NK-92 treated with Interleukin-12 subunit alpha and Interleukin-12 subunit beta, amount 100 ng/mL, for 24 hours (cell line): ENCODE measurements at places on chromosomes 12 and 14.

- DNase-seq: no peak
Observed at GRCh38 chr14:58216544-58216943, 16.6 kb downstream of the ACTR10 start.

- DNase-seq: no peak
Observed at GRCh38 chr12:127150028-127150427, 1116.9 kb upstream of the TMEM132C start.

DNA sequence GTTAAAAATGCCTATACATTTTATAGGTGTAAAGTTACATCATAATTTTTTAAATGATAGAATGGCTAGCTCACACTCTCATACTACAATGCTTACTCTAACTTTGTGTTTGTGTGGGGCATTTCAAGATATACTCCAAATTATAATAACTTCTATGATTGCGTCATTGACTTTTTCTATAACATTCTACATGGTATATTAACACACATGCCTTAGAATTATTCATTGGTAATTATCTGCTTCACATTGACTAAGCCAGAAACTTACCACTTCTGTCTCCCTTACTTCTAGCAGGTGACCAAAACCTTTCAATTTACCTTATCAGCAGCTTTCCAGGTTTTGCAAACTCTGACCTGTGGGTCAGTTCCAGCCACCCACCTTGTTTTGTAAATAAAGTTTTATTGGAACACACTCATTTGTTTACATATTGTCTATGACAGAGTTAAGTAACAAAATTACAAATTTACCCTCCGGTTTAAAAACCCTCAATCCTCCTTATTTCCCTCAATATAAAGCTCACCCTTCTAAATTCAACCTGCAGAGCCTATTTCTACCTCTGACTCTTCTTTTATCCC is 12.7 kb upstream of the FLRT2 start:
- no peak for DNase-seq

DNA sequence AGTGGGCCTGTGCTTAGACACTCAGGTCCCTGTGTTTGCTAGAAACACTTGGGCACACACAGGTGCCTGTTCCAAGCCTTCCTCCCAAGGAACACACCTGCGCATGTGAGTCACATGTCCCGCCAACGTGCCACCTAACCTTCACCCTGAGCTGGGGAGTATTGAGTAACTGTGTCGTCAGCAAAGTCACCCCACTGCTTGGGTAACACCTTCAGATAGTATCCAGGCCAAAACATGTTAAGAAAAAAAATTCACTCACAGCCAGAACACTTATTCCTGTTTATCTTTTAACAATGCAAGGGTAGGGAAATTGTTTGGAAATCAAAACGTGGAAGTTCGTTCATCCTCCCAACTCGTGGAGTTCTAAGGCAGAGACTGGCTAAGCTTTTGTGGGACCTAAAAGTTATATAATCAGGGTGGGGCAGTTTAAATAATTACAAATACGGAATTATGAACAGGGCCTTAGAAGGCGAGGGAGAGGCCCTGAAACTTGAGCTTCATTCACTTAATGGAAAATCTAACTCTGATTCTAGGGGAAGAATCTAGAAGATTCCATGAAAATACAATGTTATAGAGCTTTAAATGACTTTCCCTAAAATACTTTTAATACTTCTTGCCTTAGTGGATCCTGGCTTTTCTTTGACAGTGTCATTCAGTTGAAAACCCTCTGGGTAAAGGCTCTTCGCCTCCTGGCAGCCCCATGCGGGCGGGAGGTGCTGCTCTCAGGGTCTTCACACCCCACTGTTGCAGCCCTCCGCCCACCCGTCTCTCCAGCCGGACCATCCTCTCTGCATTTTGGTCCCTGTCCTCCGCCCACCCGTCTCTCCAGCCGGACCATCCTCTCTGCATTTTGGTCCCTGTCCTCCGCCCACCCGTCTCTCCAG is 30.3 kb upstream of the ADIPOR2 start:
- no peak for DNase-seq

DNA sequence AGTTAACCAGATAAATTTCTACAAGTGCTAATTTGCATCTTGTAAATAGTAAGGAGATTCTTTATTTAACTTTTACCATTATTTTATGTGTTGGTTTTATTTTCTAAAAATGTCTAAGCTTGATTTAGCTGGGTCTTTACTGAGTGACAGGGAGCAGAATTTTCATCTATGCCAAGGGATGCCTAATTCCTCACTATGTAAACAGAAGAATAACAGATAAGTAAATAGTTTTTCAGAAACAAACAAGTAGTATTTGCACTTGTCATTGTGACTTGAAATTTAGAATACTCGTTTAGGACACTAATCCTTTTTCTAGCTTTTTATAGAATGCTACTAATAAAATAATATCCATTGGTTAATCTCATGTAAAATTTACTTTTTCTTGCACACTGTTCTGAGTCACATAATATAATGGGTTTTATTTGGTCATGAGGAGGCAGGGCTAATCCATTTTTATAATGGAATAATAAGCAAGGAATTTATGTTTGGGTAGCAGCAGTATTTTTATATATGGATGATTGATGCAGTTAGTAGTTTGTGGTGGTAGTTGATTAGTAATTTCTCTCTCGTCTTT is 746.5 kb downstream of the SLC6A15 start:
- DNase-seq: no peak

GRCh38 chr14:65028937-65029336 is 42.2 kb downstream of the FNTB start:
- no peak for DNase-seq

- no peak for DNase-seq
Observed at GRCh38 chr12:13194401-13195110, 2.0 kb upstream of the EMP1 start.

DNA sequence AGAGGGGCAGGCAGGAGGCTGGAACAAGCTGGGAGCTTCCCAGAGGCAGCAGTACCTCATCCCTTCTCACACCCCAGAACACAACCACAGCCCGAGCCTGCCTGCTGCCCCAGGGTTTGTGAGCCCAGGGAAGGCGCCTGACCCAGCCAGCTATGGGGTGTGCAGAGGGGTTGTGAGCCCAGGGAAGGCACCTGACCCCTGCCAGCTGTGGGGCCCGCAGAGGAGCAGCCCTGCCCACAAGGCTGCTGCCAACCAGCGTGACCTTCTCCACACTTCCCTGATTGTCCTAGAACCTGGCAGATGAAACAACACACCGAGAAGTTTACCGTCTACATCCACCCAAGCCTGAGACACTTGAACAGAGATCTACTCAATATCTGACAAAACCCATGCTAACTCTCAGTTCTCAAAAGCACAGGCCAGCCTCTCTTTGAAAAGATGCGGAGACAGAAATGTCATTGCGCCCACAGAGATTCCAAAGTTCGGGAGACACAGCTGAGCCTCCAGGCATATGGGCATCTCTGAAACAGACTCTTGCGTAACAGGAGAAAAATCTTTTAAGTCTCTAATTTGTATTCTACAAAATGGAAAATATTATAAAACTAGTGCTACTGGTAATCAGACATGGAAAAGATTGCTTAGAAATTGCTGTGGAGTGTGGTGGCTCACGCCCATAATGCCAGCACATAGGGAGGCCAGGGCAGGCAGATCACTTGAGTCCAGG is 47.3 kb downstream of the SFSWAP start:
- DNase-seq: no peak

GRCh38 chr14:99043756-99044155 is 228.2 kb downstream of the BCL11B start:
- no peak for DNase-seq

- no peak for DNase-seq
Observed at GRCh38 chr14:31118892-31119291, 88.7 kb downstream of the HECTD1 start.

GRCh38 chr12:42402821-42403411 is 76.9 kb downstream of the PPHLN1 start:
- no peak for DNase-seq

DNA sequence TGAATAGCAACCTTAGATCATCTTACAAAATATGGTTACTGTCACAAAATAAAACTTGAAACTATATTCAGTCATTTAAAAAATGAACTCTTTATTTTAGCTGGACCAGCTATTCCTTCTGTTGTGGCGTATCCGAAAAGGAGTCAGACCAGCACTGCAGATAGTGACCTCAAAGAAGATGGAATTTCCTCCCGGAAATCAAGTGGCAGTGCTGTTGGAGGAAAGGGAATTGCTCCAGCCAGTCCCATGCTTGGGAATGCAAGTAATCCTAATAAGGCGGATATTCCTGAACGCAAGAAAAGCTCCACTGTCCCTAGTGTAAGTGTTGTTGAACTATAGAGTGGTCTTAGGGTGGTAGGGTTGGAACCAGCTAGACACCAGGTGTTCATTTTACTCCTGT is 47.7 kb downstream of the CKB start:
- no peak for DNase-seq

DNA sequence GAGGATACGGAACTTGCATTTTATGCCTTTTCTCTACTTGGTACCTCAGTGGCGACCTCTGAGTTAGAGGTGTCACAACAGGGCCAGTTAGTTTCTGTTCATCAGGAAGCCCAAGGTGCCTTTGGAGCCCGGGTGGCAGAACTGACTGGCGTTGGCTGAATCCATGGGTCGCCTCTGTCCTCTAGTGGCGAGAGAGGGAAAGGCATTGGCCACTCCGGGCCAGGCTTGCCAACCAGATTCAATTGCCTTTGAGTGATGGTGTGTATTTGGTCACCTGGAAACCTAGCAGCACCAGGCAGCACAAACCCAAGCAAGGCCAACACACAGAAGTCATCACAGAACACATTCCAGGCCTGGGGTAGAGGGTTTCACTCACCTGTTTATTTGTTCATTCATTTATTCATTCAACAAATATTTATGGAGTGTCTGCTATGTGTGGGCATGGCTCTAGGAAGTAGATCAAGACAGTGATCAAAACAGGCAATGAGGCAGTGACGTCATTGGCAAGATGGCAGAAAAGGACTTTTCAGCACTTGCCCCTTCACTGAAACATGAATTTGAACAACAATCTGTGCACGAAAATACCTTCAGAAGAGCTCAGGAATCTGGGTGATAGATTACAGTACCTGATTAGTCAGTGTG is 40.5 kb upstream of the KCNA5 start:
- DNase-seq: peak; percentile 17

DNA sequence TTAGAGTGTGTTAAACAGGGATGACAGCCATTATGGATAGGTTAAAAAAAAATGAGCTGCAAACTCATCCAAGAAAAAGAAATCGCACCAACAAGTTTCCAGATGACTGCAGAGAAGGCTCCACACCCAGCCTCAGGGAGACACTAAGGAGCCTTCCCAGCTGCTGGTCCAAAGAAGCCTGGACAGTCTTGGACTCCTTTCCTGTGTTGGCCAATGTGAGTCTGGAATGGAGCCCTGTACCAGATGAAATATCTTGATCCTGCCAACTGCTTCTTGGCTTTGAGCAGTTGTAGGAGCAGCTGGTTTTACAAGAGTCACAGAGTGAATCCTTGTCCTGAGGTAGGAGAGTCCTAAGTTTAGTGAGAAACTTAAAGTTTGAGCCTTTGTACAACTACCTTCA is 44.5 kb downstream of the SLC38A1 start:
- no peak for DNase-seq

DNA sequence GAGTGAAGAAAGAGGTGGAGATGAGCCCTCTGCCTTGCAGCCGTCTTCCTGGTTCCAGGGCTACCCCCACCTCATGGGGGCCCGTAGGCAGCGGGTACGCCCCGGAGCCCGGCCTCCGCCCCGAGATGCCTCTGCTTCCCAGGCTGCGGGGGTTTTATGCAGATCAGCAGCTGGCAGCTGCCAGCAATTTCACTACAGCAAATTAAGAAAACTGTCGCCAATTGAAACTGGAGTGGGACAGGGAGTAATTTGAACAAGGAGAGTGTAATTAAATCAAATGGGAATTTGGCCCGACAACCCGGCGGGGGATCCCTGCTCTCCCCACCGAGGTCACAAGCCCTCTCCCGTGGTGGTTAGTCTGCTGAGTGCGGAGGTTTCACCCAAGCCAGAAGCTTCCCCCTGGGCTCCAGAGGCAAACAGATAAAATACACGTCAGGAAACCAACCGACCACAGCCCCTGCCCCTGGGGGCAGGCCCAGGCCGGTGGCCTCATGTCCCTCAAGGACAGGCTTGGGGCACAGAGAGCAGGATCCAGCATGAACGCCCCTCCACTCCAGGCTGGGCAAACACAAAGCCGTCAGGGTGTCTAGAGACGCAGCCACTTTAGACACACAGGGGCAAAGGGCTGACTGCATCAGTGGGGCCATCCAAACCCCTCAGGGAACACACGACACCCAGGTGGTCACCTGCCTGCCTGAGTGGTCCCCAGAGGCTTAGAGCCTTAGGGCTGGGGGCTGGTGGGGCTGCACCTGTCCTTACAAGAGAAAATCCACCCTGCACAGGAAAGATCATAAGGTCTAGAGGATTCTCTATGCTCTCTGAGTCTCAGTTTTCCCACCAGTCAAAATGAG is 53.8 kb downstream of the TESC start:
- DNase-seq: no peak

GRCh38 chr12:130266751-130267150 is 70.9 kb upstream of the PIWIL1 start:
- no peak for DNase-seq

DNA sequence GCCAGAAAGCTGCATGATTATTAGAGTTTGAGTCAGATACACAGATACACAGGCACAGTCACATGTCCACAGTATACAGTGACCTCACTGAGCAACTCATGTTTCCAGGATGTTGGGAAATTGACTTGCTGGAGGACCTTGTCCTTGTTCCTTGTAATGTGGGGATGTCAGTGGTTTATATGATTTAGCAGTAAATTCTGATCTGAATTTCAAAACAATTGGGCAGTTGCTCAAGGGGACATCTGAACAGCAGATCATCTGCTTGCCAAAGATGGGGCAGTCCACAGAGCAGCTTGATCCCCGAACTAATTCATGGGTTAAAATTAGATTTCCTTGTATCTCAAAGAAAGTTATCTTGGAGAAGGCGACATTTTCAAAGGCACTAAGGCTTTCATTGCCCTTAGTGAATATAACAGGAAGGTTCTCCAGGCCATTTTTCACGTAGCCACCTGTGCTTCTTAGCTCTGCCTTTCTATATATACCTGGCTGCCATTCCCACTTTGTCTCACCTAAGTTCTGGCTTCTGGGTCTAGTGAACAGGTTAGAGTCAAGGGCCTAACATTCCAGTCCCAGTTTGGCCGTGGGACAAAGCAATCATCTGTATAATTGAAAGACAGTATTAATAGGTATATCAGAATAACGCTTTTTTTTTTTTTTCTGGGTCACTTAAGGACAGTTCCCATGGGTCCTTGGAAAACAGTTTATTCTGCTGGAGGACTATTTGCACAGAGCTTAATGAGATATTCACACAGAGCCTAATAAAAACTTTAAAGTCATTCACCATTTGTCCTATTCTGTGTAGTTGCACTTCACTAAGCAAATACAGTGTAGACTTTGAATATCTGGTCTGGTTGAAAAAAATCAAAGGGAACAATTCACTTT is 64.9 kb upstream of the STRN3 start:
- DNase-seq: no peak
